ENCODE measurements at places on chromosomes 7 and 10.

- no peak for DNase-seq
Observed at GRCh38 chr7:106462914-106463482, 178.2 kb upstream of the NAMPT start.

DNA sequence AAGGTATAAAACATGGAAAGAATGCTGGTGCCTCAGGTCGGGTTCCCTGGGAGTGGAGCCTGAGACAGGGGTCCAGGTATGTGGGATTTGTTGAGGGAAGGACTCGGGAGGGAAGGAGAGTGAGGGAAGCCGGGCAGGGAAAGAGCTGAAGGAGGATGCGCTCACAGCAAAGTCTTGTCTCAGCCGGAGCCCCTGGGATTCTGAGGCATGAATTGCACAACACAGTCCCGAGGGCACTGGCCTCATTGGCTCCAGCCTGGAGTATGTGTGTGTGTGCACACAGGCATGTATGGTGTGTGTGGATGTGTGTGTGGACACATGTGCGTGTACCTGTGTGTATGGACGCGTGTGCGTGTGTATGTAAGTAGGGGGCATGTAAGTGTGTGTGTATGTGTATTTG lies 87.4 kb downstream of the WDFY4 start:
- DNase-seq = no peak

DNA sequence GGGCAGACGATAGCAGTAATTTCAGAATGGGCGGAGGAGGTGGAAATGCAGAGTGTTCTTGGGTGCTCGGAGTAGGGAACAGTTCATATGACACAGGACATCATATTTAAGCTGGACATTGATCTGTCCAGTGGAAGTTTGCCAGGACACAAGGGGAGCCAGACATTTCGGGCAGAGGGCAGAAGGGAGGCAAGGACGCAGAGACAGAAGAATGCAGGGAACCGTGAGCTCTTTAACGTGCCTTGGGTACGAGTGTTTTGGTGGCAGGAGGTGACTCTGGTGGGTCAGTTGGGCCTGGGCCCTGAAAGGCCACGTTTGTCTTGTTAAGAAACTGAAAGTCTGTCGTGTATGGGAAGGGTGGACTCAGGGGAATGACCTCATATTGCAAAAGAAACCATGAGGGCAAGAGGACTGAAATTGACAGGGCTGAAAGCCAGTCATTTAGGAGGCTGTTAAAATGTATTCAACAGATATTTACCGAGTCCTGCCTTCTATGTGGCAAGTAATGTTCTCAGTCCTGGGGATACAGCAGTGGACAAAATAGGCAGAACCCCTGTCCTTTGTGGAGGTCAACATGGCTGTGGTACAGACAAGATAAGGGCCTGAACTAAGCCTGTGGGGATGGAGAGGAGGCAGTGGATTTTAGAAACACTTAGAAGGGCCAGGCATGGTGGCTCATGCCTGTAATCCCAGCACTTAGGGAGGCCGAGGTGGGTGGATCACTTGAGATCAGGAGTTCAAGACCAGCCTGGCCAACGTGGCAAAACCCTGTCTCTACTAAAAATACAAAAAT lies 2.2 kb downstream of the OPTN start:
- no peak for DNase-seq

DNA sequence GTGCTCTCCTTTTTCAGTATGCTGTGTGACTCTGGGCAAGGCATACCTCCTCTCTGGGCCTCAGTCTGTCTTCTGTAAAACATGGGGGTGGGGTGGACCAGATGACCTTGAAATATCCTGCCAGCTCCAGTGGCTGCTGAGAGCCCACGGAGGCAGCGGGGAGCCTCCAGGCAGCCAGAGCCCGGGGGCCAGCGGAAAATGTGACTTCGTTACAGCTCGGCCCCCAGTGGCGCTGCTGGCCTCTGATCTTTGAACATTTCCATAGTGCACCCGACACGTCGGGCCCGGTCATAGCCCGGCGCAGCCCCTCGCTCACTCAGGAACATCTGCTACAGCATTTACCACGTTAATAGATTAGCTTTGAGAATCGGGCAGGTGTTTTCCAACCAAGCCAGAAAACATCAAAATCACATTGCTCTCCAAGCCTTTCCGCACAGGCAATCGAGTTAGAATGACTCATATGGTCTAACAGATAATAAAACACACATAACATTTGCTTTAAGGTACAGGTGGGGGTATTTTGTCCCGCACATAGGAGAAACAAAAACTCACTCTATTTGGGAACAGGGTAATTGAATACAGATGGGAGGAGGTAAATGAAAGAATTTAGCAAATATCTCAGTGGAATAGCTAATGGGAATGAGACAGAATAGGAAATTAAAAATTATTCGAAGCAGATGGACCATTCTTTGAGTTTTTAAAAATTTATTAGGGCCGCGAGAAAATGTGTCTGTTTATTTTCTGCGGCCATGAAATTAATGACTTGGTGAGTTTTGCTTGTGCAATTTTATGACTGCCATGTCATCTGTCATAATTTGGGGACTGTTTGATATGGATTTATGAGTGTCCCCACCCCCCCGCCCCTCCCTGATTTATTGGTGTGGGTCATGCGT lies 26.3 kb upstream of the COMTD1 start:
- DNase-seq = no peak

DNA sequence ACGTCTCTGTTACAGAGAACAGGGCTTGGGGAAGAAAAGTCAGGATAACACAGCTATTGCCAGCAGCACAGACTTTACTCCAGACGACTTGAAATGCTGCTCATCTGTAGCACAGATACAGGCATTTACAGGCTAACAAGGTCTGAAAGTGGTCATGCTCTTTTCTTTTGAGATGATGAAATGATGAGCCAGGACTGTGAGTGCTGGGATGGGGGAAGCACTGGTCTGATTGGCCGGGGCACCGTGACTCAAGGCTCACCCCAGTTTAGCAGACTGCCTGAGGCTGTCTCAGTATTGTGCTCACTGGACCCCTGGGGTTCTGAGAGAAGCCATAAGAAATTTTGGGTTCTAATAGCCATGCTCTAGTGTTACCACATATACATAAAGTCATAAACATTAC lies 12.4 kb downstream of the SMKR1 start:
- DNase-seq = no peak

DNA sequence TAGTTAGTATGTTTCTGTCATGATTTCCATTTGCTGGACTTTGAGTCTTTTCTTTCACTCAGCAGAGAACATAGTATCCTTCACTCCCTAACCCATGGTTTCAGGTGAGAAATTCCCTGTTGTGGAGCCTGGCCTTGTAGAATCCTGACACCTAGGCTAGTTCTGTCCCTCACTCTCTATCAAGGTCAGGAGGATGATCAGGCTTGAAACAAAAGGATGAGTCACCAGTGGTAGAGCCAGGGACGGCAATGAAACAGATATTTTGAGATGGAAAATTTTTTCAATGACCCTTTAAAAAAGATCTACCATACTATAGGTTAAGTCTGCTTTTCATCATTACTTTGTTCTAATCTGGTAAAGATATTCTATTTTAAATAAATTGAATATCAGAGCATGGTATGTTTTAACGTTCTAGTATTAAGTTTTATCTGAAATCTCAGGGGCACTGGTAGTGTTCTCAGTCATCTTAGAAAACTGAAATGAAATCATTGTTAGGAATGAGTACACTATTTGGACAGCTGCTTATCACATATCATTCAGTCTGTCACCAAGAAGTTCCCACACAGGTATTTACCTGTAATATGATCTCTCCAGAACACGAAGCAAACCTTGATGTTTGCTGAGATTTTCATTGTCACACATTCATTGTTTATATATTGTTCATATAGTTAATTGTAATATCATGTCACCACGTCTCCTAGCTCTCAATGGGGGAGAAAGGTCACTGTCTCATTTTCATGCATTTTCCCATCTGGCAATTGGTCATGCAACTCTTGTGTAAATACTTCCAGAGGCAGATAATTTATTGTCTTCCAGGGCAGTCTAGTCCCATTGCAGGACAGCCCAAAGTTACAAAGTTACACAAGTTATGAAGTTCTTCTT lies 299.9 kb upstream of the LRRTM3 start:
- no peak for DNase-seq

- DNase-seq = no peak
Observed at GRCh38 chr10:59622320-59623132, 87.1 kb downstream of the SLC16A9 start.

DNA sequence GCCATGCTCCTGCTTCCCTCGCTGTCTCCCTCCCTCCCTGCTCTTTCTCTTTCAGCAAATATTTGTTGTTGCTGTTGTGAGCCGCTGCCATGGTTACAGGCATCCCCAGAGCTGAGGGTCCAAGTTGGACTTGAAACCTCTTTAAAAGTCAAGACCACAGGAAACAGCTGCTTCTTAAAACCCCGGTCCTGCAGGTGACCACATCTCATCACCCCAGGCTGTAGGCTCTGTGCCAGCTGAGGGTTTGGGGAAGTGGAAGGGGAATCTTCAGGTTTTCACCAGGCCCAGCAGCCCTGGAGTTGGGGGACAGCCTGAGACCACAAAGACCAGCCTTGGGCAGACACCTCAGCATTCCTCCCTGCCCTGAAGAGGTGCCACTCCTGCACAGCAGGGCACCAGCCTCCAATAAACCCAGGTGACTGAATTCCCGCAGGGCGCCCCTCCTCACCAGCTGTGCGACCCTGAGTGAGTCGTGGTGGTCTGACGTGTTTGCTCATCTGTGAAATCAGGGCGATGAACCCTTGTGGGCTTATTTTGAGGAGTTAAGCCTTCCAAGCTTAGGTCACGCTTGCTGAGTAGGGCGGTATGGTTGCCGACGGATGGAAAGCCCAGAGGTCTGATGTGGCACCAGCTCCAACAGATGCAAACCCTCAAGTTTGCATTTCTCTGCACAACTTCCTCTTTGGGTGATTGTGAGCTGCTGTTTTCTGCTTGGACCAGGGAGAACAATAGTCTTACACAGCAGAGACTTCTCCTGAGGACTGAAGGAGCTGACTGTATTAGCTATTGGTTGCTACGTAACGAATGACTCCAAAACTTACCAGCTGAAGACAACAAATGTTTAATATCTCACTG lies 24.8 kb downstream of the NPTX2 start:
- DNase-seq = no peak

DNA sequence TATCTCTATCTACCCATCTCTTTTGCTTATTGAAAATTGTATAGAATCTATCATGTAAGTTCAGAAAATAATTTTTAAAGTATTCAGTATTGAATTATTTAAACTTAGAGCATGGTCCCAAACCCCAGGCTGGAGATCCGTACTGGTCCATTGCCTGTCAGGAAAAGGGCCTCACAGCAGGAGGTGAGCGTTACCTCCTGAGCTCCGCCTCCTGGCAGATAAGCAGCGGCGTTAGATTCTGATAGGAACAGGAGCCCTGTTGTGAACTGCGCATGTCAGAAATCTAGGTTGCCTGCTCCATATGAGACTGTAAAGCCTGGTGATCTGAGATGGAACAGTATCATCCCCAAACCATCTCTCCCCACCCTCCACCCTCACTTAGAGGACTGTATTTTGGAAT lies 266.0 kb upstream of the CNTNAP2 start:
- no peak for DNase-seq

GRCh38 chr10:29412485-29412884 lies 123.6 kb downstream of the LYZL1 start:
- DNase-seq = no peak

- no peak for DNase-seq
Observed at GRCh38 chr10:119942973-119943372, 50.4 kb downstream of the SEC23IP start.

- DNase-seq = no peak
Observed at GRCh38 chr7:74653686-74654181, 3.8 kb upstream of the GTF2I start.

- no peak for DNase-seq
Observed at GRCh38 chr7:7257899-7258692, 75.8 kb downstream of the C1GALT1 start.

DNA sequence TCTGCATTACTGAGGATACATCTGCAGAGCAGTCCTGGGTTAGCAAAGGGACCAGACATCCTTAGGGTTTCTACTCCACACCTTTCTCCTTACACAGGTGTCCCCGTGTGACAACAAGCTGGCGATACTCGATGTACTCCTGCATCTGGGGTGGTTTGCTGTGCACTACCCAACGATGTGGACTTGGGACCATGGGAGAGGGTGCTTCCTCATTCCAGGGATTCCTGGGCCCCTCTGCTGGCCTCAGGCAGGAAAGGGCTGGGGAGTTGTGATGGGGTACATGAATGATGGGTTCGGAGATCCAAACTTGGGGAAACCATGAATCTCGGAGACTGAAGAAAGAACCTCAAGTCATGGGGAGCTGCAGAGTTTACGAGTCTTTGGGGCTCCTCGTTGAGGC lies 179.6 kb upstream of the GALNT17 start:
- no peak for DNase-seq

DNA sequence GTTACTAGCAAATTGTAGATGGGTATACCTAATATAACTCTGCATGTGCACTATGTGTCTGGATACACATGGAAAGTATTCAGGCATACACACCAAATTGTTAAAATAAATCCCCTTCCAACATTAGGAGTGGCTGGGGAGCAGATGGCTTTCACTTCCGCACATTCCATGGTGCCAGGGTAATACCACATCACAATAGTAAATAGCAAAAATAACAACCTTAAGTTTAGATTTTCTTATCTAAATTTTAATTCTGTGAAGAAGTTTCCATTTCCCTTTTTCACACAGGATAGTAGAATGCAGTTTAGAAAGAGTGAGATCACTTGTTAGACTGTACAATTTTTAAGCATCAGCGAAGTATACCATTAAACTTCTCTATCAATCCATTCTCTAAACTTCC lies 5.8 kb upstream of the ALOX5 start:
- DNase-seq = no peak

- no peak for DNase-seq
Observed at GRCh38 chr7:44321796-44322195, 3.6 kb downstream of the CAMK2B start.

GRCh38 chr7:137935884-137936508 lies 65.9 kb downstream of the CREB3L2 start:
- no peak for DNase-seq

- DNase-seq = no peak
Observed at GRCh38 chr10:71289421-71290130, 29.5 kb upstream of the SLC29A3 start.

- DNase-seq = no peak
Observed at GRCh38 chr10:42112331-42113157, 525.8 kb downstream of the ZNF33B start.

DNA sequence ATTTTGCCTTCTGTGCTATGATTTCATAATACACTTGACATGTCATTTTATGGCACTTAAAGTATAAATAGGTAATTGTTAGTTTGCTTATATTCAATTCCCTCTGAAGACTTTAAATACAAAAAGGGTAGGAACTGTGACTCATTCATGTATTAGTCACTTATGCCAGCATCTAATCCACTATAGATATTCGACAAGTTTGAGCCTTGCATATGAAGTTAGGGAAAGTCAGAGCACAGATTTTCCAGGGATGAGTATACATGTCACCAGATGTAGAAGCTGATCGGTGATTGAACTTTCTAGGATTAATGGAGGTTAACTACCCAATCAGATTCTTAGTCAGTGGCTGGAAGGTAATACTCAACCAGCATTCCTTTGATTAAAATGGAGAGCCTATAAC lies 1321.5 kb downstream of the XPNPEP1 start:
- no peak for DNase-seq

DNA sequence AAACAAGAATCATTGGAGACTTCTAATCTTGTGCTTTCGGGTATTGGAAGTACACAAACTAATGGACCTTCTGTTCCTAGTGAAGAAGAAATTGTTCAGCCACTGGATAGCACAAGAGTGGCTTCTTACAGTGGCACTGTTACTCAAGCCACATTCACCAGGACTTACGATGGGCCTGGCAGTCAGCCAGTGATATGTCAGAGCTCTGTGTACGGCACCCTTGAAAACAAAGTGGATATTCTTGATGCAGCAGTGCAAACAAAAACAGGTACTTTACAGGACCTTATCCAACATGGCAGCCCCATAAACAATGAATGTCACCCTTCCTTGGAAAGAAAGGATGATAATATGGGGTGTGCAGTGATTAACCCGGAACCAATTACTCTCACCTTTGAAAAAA lies 61.6 kb downstream of the TASOR2 start:
- DNase-seq = no peak
